ENCODE measurements at places on chromosomes 2 and 18.

- peak; percentile 21 for DNase-seq
Measured at GRCh38 chr18:10131460-10132395, 217.9 kb downstream of the VAPA start.

- DNase-seq: no peak
Measured at GRCh38 chr2:10267551-10268465, 34.9 kb upstream of the HPCAL1 start.

- DNase-seq: no peak
Measured at GRCh38 chr2:12264146-12264545, 452.6 kb upstream of the TRIB2 start.

DNA sequence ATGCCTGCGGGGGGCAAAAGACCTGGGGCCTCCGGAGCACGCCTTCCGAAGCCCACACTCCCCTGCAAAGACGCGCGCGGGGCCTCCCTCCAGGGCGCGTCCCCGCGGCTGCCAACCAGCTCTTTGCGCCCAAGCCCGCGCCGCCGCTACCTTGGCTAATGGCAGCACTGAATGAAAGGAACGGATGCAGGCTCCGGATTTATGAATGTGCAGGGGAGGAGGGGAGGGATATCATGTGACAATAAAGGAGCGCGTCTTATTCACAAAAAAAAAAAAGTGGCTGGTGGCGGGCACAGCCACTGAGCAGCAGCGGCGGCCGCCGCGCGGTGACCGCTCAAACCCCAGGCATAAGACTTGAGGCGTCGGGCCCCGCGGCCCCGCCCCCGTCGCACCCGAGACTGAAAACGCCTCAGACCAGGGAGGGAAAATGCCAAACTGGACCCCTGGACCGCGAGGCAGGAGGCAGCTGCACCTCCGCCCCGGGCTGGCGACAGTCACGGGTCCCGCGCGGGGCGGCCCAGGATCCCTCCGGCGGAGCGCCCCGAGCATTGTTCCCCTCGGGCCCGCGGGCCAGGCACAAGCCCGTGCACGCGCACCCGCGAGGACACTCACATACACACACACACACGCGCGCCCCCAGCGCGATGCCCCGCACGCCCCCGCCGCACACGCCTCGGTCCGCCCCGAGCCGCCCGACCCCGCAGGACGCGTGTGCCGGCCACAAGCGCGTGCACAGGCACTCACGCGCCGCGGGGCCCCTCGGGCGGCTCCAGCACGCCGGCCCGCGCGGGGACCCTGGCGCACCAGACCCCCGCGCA is 1.6 kb downstream of the SPRED2 start:
- DNase-seq: peak; percentile 44

DNA sequence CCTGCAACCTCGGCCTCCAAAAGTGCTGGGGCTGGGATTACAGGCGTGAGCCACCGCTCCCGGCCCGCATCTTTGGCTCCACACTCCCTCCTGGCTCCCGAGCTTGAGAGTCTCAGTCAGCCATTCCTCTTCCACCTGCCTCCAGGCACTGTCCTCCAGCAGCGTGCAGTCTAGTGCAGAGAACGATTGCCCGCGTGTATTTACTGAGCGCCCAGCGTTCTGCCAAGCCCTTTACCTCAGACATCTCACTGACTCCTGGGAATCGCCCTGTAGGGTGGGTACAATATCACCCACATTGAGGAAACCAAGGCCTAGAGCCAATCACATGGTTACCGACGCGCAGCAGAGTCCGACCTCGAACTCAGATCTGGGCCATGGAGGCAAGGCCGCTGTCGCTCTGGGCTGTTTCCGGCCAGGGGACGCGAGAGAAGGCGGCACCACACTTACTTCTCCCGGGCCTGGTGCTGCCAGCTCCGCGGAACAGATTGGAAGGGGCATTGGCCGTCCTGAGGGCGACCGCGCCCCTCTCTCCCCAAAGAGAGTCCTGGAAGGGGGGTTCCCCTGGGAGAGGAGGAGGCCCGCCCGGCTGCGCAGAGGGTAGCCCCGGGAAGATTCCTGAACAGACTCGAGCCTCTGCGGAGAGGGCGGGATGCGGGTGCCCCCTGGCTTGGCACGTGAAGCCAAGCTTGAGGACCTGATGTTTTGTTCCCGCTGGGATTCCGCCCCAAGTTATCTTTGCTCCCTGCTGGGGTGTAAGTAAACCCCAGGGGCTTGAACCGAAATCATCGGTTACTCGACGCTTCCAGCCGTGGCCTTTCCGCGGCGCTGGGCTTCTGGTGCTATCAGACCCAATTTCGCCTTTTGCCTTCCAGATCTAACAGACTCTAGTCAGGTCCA is 5.2 kb upstream of the DLX2 start:
- no peak for DNase-seq

- no peak for DNase-seq
Measured at GRCh38 chr2:3319745-3320566, 57.7 kb downstream of the EIPR1 start.

DNA sequence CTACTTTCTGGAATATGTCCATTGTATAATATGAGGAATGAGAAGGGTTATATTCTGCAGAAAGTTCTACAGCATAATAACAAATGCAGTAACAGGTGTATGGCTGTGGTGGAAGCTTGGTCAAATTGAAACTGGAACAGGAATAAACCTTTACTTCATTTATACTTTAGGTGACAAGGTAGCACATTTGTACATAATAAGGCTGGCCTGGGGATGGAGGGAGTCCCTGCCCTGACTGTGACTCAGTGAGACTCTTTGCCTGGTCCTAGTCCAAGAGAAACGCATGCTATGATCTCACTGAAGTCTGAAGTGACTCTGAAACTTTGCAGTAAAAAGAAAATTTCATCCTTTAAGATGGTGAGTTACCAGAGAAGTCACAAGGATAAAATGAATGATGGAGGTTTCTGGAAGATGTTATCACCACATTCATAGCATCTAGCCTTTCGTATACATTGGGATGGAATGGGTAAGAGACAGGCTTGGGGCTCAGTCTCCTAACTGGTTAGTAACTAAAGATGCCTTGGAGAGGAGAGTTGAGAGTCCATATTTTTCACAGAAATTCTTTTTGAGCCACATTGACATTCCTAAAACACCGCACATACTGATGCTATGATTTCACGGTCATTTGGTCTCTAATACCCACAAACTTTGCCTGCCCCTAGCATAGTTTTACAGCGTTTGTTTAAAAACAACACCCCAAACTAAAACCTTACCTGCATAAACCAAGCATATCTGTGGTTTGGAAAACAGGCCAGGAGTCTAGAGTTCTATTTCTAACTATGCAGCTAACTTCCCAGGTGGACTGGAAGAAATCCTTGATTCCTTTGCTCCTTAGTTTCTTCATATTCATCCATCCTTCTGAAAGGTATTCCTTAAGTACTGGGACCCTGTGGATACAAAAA is 42.4 kb upstream of the NABP1 start:
- DNase-seq: no peak

DNA sequence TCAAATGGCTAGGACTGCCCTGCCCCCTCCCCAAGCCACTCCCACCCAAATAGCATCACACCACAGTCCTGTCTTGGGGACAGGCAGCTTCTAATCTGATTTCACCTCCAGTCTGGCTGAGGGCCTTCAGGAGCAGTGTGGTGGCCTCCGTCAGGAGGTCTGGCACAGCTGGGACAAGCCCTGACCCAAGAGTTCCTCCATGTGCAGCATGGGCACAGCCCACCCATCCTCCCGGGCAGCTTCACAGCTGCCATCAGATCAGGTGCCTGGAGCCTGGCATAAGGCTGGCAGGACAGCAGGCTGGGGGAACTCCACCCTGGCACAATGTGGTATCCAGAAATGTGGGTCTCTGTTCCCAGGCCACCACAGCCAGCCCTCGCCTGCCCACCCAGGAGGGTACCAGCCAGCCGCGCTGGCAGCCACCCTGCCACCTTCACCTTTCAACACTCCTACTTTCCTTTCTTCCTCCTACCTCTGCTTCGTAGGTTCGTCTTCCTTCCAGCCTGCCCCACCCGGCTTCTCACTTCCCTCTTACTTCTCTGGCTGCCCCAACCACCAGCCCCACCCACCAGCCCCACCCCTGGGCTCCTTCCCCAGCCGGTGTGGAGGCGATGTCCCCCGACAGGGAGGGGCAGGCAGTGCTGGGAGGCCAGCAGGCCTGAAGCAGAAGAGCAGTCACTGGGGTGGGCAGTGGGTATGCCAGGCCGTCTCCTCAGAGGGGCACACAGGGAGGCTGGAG is at the start of gene CAPG:
Gene CAPG (minus strand): TSS at position 522 of the 739 bp plus-strand sequence. CDS start 8,221 bp downstream, outside the sequence.
- no peak for DNase-seq

DNA sequence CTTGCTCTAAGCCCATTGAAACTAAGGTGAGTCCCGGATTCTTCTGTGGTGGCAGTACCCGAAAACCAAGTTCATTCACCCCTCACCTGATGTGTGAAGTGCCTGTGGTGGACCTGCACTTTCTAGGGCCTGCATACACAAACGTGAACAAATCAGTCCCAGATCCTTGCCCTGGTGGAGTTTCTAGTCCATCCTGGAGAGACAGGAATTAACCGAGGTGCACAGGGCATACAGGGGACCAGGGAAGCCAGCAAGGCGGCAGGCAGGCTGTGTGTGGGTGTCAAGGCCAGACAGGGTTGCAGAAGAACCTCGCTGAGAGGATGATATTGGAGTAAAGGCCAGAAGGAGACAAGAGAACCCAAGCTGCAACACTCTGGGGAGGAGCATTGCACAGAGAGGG is 106.1 kb downstream of the SMIM21 start:
- no peak for DNase-seq

DNA sequence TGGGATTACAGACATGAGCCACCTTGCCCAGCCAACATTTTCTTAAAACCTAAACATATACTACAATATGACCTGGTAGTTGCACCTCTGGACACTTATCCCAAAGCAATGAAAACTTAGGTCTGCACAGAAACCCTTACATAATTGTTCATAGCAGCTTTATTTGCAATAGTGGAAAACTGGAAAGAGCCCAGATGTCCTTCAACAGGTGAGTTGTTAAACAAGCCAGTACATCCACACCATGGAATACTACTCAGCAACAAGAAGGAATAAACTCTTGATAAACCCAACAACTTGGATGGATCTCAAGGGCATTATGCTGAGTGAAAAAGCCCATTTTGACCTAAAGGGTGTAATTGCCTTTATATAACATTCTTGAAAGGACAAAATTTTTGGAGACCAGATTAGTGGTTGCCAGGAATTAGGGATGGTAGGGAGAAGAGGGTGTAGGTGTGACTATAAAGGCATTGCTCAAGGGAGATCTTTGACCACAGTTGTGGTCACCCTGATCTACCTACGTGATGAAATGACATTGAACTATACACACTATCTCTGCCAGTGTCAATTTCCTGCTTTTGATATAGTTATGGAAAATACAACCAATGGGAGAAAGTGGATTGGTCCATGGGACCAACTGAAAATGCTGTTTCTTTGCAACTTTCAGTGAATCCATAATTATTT is 11.9 kb upstream of the AMMECR1L start:
- DNase-seq: no peak

GRCh38 chr18:67199993-67200617 is 316.4 kb downstream of the DSEL start:
- no peak for DNase-seq

- DNase-seq: no peak
Measured at GRCh38 chr2:71833855-71834560, 313.7 kb downstream of the CYP26B1 start.

DNA sequence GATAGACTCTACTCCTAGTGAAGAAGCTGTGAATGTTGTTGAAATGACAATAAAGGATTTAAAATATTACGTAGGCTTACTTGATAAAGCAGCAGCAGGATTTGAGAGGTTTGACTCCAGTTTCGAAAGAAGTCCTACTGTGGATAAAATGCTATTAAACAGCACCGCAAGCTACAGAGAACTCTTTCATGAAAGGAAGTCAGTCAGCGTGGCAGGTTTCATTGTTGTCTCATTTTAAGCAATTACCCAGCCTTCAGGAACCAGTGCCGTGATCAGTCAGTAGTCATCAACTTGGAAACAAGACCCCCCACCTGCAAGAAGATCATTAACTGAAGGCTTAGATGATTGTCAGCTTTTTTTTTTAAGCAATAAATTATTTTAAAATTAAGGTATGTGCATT is 14.0 kb downstream of the USP14 start:
- no peak for DNase-seq

GRCh38 chr18:43680096-43680495 is 402.8 kb upstream of the SYT4 start:
- no peak for DNase-seq

GRCh38 chr2:194705398-194705797 is 951.6 kb upstream of the SLC39A10 start:
- DNase-seq: no peak

DNA sequence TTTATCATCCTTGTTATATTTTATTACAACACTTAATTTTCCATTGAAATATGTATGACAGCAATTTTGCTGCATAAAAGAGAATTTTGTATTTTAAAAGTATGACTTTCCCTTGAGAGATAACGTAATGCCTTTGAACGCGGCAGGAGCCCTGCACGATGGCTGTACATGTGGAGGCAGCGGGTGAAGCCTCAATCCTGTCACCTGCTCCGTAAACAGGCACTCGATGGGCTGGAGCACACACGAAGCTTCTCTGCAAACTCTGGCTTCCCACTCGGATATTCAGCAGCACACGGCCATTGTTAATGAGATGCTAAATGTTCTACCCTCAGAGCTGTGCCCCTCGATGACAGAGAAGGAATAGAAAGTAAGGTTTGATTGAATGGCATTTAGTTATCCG is 184.4 kb downstream of the RTP5 start:
- DNase-seq: no peak

GRCh38 chr2:128504246-128505149 is 185.8 kb upstream of the HS6ST1 start:
- DNase-seq: no peak
